ENCODE measurements at places on chromosomes 16 and 17.
A peak's percentile ranks its signal among the peaks of the same experiment; 100 is the strongest.

DNA sequence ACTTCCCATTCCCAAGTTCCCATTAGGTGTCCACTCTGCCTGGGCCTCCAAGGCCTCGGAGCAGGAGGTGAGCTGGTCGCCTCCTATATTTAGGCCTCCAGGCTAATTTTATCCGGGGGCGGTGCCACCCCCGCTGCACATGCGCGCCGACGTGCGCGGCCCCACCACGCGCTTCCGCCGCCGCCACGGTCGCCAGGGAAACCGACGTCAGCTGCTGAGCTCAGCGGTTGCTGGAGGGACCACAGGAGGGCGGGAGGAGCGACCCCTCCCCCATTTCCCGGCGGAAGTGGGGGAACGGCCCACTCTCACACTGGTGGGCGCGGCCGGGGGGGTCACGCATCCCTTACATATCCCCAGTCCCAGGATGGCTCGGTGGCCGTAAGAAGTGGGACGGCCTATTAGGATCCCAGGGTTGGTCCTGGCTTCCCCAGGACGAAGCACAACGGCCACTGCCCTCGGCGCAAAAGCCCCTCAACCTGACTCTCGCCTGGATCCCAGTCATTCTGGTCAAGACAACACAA lies 1.0 kb downstream of the PER1 start:
- no peak for DNase-seq

DNA sequence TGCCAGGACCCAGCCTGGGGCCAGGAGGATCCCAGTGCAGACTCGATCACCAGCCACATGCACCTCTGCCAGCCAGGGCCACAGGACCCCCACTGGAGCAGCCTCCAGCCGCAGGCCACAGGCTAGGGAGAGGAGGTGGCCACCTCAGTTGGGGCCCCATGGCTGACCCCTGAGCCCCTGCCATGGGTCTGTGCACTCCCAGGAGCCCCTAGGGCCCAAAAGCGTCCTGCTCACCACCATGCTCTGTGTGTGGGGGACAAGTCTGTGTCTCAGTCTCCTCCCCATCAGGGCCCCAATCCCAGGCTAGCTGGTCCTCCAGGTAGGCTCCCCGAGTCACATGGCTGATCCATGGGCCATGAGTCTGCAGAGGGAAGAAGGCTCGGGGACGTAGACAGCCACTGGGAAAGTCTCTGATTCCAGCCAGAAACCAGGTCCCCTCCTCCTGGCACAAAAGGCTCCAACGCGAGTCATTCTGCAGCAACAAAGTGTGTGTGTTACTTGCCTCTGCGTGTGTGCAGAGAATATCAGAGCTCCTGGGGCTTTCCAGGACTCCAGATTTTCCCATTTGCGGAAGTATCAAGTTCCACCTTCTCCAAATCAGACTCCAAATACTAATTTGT lies 6.1 kb upstream of the PRSS8 start:
- no peak for DNase-seq

DNA sequence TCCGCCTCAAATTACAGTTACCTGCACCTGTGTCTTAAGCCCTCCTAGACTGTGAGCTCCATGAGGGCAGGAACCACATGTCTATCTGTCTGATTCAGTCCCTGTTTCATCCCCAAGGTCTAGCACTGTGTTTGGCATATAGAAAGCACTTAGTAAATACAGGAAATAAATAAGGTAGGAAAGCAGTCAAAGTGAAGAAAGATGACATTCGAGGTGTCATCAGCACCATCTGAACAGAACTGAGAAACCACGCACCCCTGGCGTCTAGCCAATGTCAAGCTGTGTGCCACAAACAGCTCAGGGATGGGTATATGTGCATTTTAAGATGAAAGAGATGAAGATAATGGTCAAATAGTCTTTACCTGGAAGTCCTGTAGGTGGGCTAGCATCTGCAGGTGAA lies 79.6 kb upstream of the ATP2A3 start:
- no peak for DNase-seq

- no peak for DNase-seq
Measured at GRCh38 chr16:87918866-87919680, 17.3 kb downstream of the CA5A start.

DNA sequence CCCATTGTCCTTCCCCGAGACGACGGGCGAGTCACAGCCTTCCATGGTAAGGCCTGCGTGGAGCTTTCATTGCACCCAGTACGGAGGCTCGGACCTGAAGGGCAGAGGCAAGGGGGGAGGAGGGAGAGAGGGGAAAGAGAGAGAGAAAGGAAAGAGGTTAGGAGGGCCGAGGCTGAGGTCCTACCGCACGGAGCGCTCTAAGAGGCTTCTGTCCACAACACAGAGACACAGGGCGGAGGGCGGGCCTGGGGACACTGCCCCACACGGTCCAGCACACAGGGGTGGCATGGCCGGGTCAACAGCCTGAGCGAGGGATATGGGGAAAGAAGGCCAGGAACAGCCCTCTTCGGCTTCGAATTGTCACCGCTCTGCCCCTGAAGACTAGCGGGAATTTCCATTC lies 87.8 kb downstream of the ZFHX3 start:
- DNase-seq = no peak

GRCh38 chr17:4986951-4987766 lies at the start of gene CAMTA2:
CAMTA2 (minus strand) TSS chr17:4987675; CDS start chr17:4986222, 1,453 bp downstream.
- DNase-seq = peak; percentile 17

DNA sequence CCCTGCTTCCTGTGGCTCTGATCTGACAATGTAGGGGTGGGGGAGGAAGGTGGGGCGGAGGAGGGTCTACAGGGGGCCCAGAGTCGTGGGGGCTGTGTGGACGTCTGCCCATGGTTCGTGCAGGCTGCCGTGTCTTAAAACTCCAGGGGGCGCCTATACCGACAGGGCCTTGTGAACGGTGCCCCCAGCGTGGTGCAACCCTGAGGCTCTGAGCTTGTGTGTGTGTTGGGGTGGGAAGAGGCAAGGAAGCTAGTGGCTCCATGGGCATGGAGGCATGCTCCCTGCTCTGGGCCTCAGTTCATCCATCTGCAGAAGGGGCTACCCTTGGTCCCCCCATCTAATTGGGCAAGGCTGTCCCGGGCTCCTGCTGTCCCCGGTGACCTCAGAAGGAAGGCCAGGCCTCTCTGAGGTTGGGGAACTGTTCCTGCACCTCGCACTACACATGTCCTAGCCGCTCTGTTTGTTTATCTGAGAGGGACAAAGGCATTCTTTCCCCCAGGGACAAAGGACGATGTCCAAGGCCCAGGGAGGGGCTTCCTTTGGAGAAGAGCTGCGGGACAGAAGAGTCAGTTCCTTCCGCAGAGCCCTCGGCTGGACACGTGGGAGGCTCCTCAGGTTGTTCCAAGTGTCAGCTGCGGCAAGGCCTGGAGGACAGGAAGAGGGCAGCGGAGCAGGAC lies 13.5 kb downstream of the CA4 start:
- no peak for DNase-seq

- no peak for DNase-seq
Measured at GRCh38 chr16:3701531-3701930, 15.8 kb downstream of the TRAP1 start.

DNA sequence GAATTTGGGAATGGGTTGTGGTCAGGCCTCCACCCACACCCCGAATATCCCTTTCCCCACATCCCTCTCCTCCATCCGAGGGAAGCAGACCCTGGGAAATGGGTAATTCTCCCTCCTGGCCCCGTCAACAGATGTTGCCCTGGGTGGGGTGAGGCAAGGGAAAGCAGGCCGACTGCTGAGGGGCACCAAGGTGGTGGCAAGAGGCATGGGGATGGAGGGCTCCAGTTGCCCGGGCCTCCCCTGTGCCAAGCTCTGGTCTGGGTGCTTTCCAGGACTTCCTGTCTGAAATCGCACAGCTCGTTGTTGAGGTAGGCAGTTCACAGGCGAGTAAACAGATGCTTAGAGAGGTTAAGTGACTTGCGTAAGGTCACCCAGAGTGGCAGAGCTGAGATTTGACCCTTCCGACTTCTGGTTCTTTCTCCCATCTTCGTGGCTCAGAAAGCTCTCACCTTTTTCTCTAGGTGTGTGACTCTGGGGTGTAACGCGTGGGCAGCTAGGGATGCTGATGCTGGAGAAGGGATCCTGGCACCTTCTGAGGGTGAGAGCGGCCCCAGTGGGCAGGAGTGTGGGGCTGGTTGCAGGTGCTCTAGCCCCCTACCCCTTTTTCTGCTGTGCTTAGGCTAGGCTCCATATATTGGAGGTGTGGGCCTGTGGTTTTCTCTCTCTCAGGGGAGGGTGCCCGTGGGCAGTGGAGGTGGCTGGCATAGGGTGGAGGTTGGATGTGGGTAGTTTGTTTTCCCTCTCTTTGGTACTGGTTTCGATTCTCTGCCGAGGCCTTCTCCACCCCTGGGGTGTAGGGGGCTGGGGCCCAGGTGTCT lies 17.2 kb downstream of the RARA start:
- DNase-seq = no peak

- DNase-seq = no peak
Measured at GRCh38 chr17:44438636-44439035, 49.2 kb upstream of the ITGA2B start.

GRCh38 chr16:4306470-4307214 lies 9.2 kb upstream of the GLIS2 start:
- peak; percentile 90 for DNase-seq

GRCh38 chr16:273547-274421 lies 2.0 kb downstream of the RGS11 start:
- no peak for DNase-seq

DNA sequence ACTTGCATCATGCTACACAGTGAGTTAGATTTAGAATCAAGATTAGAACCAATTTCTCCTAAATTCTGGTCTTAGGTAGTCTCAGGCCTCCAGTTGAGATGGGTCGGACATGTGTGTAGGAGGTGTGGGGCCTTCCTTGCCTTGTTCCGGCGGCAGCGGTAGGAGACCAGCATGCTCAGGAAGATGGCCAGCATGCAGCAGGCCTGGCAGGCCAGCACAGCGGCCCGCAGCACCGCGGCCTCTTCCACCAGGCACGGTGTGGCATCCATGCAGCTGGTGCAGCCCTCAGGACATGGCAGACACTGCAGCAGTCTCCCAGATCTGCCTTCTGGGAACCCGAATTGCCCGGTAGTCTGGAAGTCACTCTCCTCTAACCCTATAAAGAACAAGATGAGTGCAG lies 6.9 kb downstream of the GPR179 start:
- no peak for DNase-seq

GRCh38 chr16:7888411-7888810 lies 555.8 kb downstream of the RBFOX1 start:
- DNase-seq = no peak

GRCh38 chr17:5837055-5837491 lies 233.1 kb upstream of the WSCD1 start:
- no peak for DNase-seq

- DNase-seq = no peak
Measured at GRCh38 chr16:9499941-9500593, 408.6 kb downstream of the HAPSTR1 start.

DNA sequence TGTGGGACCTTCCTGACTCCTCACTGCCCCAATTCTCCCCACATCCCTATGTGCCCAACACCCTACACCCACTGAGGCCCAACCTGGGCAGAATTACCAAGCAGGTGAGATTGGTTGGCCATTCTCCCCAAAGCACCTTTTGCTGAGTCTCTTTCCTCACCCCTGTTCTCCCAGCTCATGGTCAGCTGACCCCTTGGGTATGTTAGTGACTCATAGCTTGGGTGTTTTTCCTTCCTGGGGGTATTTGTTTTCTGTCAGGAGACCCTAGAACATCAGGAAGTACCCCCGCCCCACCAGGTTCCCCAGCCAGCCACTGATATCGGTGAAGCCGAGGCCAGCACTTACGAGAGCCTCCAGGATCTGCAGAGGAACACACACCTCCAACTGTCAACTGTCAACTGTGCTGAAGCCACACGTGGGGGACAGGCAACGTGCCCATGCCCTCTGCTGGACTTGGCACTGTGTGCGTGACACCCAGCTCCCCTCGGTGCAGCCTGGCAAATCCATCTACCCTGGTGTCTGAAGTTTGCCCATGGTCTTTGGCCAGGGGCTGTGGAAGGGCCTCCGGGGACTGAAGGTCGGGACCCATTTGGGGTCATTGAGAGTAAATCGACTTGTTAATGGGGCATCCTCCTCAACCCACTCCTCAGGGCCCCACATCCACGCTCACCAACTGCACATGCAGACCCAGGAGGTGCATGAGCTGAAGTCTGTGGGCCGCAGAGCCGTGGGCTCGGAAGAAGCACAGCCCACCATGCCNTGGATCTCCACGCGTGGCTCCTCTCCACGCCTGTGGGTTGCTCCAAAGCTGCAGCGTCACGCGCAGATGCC lies 53.1 kb downstream of the METRNL start:
- no peak for DNase-seq

- no peak for DNase-seq
Measured at GRCh38 chr16:15829460-15829859, 27.4 kb downstream of the MYH11 start.

GRCh38 chr16:12087901-12088421 lies 111.4 kb downstream of the SNX29 start:
- peak; percentile 27 for DNase-seq

DNA sequence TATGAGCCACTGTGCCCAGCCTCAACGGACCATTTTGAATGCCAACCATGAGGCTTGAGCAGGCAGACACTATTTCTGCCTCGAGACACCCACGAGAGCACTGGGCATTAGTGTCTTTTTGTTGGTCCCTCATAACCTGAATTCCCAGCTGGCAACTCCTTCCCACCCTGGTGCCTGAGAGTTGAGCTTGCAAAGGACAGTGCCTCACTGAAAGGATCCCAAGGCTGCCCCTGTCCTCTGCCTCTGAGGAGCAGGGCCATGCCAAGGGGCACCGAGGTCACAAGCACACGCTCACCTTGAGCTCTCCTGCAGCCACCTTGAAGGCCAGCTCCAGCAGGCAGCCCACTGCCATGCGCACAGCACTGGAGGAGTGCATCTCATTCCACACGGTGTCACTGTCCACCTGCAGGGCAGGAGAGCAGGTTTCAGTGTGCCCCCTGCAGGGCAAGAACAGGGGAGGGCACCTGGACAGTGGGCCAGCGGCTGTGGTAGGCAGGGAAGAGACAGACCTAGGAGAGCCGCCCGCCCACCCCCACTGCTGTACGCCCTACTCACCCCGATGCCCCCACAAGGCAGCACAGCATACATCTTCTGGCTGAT lies 12.8 kb downstream of the G6PC3 start:
- no peak for DNase-seq

- no peak for DNase-seq
Measured at GRCh38 chr17:66373079-66373478, 70.7 kb downstream of the PRKCA start.

DNA sequence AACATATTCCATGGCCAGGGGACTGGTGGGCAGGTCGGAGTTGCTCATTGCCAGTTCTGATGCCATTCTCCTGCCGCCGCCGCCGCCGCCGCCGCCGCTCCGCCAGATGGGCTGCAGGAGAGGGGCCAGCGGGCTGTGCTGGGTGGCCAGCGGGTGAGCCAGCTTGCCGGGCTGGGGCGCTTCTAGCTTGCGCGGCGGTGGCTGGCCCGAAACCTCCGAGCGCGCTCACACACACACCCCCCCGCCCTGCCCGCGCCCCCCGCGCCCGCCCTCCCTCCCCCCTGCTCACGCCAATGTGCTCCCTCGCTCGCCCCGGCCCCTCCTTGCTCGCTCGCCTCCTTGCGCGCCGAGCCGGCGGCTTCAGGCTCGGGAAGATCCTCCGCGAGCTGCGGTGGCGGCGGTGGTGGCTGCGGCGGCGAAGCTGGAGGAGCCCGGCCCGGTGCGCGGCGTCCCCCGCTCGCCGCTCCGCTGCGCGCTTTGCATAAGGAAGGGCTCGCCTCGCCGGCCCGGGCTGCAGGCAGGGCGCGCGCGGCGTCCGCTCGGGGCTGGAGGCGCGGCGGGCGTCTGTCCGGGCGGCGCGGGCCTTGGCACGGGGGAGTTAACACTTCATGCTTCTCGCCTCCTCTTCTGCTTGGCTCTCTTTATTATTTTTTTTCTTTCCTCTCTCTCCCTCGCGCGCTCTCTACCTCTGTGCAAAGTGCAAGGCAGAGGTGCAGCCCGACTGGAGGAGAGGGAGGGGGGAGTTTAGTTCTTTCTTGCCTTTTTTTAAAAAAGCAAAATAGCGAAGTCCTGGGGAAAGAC lies 500 bp downstream of the MAF start:
- DNase-seq = no peak
